ENCODE measurements at places on chromosomes 1 and 21.
A peak's percentile ranks its signal among the peaks of the same experiment; 100 is the strongest.

DNA sequence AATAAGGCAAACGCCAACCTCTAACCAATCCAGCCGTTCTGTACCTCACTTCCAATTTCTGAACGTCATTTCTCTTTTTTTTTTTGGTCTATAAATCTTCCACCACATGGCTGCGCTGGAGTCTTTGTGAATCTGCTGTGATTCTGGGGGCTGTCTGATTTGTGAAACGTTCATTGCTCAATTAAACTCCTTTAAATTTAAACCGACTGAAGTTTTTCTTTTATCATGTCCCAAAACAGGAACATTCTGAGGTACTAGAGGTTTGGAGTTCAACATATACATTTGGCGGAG is 65.5 kb upstream of the BACH1 start:
- no peak for DNase-seq

- no peak for DNase-seq
These were observed 23.5 kb downstream of the PHGDH start for GRCh38 chr1:119735217-119735616.

- DNase-seq: no peak
These were observed 76.6 kb downstream of the DMRTA2 start for GRCh38 chr1:50346621-50347020.

GRCh38 chr1:55524006-55524405 is 308.8 kb upstream of the USP24 start:
- DNase-seq: no peak

GRCh38 chr1:17059391-17060305 is 5.8 kb upstream of the SDHB start:
- DNase-seq: peak; percentile 65

GRCh38 chr21:33815143-33815707 is 100.4 kb downstream of the ATP5PO start:
- no peak for DNase-seq

- DNase-seq: peak; percentile 70
These were observed at the start of gene MAP3K6 for GRCh38 chr1:27366411-27367159. Gene MAP3K6 (minus strand): TSS chr1:27366961. CDS start chr1:27366597, 364 bp downstream.

- DNase-seq: no peak
These were observed 31.2 kb downstream of the TAS1R2 start for GRCh38 chr1:18828224-18828623.

DNA sequence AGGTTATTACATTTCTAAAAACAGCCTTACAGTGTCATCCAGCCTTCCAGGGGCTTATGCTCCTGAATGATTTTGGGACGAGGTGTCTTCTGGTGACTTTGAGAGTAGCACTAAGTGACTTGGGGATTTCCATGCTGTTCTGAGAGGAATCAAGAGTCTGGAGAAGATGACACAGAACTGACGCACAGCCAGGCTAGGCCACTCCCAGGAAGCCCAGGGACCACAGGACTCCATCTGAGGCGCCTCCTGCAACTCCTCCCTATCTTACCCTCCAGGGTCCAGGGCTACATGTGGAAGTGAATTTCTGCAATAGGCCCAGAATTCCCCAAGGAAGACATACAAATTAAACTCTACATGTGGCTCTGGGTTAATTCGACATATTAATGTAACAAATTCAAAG is 92.5 kb downstream of the SLC25A24 start:
- no peak for DNase-seq

DNA sequence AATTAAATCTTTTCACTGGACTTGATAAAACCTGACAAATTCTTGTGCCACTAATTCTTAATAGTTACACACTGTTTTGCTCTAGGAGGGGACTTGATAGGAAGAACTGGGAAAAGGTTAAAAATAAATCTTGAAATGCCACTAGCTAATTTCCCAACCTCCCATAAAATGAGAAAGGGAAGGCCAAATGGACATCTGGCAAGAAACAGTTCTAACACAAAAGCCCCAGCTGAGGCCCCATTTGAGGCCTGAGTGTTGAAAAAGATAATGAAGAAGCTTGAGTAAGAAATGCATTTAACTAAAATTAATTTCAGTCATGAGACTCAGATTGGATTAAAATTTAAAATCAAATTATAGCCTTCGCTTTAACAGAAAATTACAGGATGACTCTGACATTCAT is 11.2 kb upstream of the RAP1GAP start:
- DNase-seq: no peak

DNA sequence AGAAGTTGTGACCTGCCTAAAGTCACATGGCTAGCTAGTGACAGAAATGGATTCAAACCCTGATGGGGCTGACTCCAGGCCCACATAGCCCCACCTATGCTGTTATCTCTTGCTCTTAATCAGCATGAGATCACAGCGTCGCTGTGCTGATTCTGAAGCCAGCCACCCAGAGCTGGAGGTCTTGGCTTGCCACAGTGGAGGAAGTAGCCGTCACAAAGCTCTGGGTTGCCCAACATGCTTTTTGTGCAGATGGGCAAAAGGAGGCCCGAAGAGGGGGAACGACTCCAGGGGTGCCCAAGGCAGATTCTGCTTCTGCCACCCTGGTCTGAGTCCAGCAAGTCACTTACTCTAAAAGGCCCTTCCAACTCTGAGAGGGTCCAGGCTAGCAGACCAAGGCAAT is 14.7 kb upstream of the MFSD2A start:
- no peak for DNase-seq

- DNase-seq: no peak
These were observed 32.2 kb upstream of the H6PD start for GRCh38 chr1:9202240-9202870.

- no peak for DNase-seq
These were observed 42.2 kb downstream of the SPATA17 start for GRCh38 chr1:217673387-217673786.

- no peak for DNase-seq
These were observed 136.1 kb downstream of the TGFB2 start for GRCh38 chr1:218481116-218481775.

- DNase-seq: no peak
These were observed 5.2 kb upstream of the SEMA4A start for GRCh38 chr1:156148216-156148615.

DNA sequence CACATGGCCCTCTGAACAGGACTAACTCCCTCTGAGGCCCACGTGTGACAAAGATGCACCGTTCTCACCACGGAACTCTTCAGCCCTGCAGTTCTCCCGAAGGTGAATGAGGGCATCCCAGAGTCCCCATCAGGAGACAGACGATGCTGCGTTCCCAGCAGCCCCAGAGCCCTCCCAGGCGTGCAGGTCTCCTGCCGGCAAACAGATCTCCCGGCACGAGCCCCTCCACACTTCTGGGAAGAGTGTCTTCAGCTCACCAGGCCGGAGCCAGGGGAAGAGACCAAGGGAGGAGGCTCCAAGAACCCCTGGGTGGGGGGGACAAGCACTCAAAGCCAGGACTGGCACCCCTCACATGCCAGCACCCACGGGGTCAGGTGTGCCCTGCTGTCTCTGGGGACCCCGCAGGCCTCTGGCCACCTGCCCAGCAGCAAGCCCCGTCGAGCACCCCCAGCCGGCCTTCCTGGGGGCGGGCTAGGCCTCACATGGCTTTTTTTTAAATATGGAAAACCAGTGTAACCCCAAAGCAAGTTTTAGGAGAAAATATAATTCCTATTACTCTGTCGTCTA is 45.1 kb upstream of the TRAPPC10 start:
- DNase-seq: no peak

- DNase-seq: no peak
These were observed 23.8 kb upstream of the LRRC8C start for GRCh38 chr1:89608984-89609725.

GRCh38 chr1:111454859-111455641 is 5.8 kb downstream of the ATP5PB start:
- DNase-seq: no peak

DNA sequence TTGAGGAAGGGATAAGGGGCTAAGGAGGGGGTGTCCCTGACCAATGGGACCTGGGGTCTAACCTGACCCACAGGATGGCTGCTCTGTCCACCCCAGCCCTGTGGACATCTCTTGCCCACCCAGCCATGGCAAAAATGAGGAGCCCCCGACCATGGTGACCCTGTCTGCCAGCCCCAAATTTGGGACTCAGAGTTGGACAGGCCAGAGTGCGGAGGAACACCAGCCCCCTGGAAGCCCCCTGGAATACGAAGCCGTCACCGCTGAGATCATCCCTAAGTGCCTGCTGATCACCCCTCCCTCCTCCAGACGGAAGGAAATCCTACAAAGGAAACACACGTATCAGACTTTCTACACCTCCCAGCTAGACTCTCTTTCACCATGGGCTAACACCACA is 119.3 kb downstream of the SIK1 start:
- DNase-seq: no peak
